ENCODE measurements at places on chromosomes 2 and 18. TPM values are rescaled to one million over a fixed set of nuclear protein-coding genes. Genes with fewer than 3 reads are reported as not detected.

Gene ARHGAP25
- total RNA-seq = 12.8 TPM

Gene TRIM54
- total RNA-seq = 136 TPM

Gene ZAP70
- 1.4 TPM for total RNA-seq

Gene CNOT9
- total RNA-seq = 20.3 TPM

Gene STAT4
- 27.3 TPM for total RNA-seq

Gene ELOA2
- total RNA-seq = not detected

Gene HOXD13
- total RNA-seq = not detected

Gene CELF4
- total RNA-seq = 0.22 TPM

Gene LCT
- not detected for total RNA-seq

Gene SPAG16
- 18.3 TPM for total RNA-seq

Gene ANKRD44
- total RNA-seq = 10.1 TPM

Gene FOXI3
- total RNA-seq = not detected

Gene KLHL29
- total RNA-seq = 4.2 TPM
